Stimulated activated CD8-positive, alpha-beta memory T cell treated with anti-CD3 and anti-CD28 coated beads, Interleukin-2, amount 100 ng/mL, for 48 hours (primary cell): ENCODE measurements at places on chromosomes 1 and 21.

- DNase-seq = no peak
Measured at GRCh38 chr1:30839827-30840359, 68.7 kb downstream of the SDC3 start.

DNA sequence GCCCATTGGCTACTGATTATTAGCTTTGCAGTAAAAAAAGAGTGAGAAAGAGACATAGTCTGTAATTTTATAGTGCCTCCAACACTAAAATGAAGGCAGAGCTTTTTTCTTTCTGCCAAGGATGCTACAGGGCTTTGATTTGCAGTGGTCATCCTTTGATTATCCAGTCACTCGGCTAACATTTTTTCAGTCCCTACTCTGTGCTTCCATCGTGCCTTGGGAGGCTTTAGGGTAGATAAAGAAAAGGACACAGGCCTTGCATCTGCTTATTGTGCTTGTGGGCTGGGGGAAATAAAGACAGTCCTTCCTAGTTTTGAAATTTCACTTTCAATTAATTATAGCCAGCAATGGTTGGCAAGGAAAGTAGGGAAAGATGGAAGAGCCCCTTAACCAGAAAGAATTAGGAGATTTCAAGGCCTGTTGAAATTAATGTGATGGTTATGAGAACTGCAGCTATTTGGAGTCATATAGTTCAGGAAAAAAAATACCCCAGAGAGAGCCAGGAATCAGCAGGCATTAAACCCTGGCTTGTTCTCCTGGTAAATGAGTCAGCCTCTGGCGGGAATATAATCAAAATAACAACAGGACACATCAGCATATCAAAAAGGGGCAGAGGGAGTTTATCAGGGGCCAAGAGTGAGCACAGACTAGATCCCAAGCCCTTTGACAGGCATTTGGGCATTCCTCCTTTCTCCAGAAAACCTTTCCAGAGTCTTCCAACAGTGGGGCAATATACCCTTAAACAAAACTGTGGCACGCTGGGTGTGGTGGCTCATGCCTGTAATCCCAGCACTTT lies 27.4 kb downstream of the CACHD1 start:
- DNase-seq = no peak

GRCh38 chr21:38897532-38898421 lies 92.0 kb downstream of the ETS2 start:
- DNase-seq = no peak

DNA sequence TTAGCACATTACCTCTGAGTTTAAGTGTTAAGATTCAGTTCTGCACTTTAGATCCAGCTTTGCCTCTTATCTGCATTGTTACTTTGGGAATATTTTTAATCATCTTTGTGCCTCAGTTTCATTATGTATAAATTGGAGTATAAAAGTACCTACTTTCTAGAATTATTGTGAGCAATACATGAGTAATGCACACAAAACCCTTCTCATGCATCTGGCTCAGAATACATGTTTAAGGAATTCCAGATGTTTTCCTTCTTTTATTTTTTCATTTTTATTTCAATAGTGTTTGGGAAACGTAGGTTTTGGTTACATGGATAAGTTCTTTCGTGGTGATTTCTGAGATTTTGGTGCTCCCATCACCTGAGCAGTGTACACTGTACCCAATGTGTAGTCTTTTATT lies 14.2 kb downstream of the C8A start:
- no peak for DNase-seq

DNA sequence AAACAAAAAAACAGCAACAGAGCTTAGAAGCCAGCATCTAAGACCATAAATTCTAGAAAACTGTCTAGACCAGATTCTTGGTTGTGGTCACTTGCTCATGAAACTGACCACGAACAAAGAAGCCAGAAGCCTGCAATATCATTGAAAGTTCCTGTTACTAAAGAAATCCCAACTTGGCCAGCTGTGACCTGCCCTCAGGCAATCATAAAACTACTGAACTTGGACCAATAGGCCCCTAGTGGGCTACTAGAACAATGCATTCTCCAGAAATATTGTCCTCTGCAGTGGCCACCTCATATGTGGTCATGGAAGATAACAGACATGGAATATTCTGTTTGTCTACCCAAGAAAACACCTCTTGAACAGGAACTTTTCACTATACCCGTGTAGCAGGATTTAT lies 87.7 kb downstream of the SPATA17 start:
- no peak for DNase-seq

- no peak for DNase-seq
Measured at GRCh38 chr1:181784039-181784683, 277.4 kb downstream of the ZNF648 start.

DNA sequence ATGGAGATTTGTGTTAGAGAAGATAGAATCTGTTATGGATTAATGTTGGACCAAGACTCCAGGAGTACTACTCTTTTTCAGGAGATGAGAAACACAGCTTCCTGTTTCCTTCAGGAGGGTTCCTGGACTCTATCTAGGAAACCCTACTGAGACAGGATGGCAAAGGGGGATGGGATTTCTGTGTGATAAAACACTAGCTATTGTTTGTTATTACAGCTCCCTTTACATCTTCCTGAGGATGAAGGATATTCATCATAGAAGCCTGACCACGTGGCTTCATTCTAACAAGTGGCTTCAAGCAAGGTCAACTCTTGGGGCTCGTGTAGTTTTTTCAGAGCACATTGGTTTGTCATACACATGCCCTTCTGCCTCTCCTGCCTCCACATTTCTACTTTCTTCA lies 33.3 kb downstream of the RGL1 start:
- DNase-seq = no peak

DNA sequence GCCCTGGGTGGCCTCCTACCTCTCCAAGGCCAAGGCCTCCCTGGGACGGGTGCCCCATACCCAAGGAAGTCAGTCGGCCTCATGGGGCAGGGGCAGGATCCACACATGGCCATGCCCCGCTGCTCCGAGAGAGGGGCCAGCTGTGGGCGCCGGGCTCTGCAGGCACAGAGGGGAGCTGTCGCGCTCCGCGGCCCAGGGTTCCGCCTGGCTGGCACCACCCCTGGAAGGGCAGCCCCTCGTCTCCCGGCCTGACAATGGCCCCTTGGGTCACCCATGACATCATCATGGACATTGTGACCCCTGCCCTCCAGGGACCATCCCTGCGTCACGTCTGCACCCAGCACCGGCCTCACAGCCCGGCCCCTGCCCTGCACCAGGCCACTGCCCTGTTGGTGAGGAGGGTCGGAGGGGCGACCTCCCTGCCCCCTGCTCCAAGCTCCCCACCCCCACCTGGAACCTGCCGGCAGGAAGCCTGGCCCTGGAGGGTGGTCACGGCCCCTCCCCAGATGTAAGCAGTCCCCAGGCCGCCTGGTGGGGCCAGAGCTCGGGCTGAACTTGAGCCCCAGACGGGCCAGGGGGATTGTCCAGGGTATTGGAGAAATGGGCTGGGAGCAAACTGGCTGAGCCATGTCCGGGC lies 5.8 kb downstream of the TTLL10 start:
- DNase-seq = no peak

GRCh38 chr21:29176471-29177120 lies 46.2 kb downstream of the MAP3K7CL start:
- DNase-seq = no peak

DNA sequence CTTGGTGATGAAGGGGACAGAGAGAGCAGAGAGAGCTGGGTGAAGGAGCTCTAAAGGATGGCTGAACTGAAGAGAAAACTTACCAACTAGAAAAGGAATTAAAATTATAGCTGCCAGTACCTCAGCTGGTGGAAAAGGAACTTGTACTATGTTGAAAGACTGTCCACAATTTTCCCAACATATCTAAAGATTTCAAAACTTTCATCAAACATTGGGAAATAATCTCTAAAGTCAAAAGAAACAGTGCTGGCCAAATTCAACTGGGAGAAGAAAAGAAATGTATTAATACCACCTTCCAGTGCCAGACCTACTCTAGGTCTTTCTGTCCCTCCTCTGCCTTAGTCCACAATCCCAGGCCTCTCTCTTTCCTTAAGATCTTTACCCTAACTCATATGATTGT lies 6.1 kb downstream of the SMG5 start:
- no peak for DNase-seq

DNA sequence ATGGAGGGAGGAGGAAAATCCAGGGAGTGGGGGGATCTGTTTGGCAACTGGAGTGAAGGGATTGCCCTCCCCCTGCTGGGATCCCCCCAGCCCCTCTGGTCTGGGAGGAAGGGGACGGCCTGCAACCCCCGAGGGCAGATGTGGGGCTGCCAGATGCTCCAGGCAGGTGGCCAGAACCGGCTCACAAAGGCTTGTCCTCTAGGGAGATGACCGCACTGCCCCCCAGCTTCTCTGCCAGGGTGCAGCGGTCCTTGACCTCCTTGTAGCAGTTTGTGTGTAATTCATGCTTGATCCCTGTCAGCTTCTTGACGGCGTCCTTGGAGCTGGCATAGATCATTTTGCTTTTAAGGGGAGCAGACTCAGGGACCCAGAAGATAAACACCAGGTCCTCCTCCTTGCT lies 69.2 kb downstream of the ROR1 start:
- no peak for DNase-seq

DNA sequence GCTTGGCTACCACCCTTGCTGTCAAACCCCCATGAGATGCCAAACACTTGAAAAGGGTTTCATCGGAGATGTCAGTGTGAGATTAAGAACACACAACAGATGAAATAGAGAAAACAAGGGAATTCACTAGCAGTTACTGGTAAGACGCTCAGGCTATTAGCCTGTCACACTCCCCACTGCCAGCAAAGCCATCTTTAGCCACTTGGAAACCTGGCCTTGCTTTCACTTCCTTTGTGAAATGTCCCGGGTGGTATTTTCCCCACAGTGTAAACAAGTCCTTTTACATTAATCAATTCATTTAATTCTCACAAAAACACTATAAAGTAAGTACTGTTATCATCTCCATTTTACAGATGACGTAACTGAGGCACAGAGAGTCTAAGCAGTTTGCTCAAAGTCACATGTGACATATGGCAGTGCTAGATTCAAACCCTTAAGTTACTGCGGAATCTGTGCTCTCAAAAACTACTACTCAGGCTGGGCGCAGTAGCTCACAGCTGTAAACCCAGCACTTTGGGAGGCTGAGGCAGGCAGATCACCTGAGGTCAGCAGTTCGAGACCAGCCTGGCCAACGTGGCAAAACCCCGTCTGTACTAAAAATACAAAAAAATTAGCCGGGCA lies 32.7 kb upstream of the KHDRBS1 start:
- DNase-seq = no peak

- no peak for DNase-seq
Measured at GRCh38 chr1:156677616-156678596, 699 bp upstream of the NES start.

DNA sequence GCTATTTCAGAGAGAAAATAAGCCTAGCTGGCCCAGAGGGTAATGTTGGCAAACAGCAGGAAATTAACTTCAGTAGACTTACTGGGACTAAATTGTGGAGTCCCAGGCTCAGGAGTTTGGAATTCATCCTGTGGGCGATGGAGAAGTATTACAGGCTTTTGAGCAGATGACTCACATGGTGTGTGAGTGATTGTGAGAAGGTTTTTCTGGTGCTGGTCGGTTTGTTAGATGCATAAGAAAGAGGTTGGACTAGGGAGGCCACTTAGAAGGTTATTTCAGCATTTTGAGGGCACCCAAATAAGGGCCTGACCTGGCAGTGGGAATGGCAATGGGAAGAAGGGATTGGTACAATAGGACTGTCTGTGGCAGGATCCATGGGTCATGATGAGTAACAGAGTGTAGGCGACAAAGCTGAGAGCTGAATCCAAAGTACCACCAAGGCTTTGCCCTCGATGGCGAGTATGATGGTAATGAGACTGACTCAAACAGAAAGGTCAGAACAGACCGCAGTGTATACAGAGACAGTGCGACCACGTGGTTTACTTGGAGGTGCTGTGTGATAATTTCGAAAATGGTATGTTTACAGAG lies 69.2 kb upstream of the KIF26B start:
- DNase-seq = no peak

- no peak for DNase-seq
Measured at GRCh38 chr1:58773406-58773840, 10.4 kb downstream of the JUN start.

- DNase-seq = no peak
Measured at GRCh38 chr1:22141554-22142314, 1.2 kb downstream of the WNT4 start.

DNA sequence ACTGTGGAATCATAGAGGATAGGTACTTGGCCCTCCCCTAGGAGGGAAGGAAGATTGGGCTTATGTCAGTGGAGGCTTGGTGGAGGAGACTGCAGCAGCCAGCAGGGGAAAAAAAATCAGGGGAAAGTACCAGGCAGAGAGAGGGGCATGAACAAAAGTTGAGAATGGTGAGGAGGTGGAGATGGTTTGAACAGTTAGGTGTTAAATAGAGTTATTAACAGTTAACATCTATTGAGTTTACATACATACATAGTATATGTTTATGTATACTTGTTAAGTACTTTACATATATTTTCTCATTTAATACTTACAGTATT lies 136.5 kb upstream of the HNRNPU start:
- no peak for DNase-seq

- DNase-seq = no peak
Measured at GRCh38 chr1:2543543-2544092, 12.6 kb upstream of the TNFRSF14 start.

GRCh38 chr1:119298687-119299303 lies 69.8 kb upstream of the HAO2 start:
- DNase-seq = no peak
